ENCODE measurements at places on chromosomes 6 and 20. TPM values are rescaled to one million over a fixed set of nuclear protein-coding genes. Genes with fewer than 3 reads are reported as not detected.

DNA sequence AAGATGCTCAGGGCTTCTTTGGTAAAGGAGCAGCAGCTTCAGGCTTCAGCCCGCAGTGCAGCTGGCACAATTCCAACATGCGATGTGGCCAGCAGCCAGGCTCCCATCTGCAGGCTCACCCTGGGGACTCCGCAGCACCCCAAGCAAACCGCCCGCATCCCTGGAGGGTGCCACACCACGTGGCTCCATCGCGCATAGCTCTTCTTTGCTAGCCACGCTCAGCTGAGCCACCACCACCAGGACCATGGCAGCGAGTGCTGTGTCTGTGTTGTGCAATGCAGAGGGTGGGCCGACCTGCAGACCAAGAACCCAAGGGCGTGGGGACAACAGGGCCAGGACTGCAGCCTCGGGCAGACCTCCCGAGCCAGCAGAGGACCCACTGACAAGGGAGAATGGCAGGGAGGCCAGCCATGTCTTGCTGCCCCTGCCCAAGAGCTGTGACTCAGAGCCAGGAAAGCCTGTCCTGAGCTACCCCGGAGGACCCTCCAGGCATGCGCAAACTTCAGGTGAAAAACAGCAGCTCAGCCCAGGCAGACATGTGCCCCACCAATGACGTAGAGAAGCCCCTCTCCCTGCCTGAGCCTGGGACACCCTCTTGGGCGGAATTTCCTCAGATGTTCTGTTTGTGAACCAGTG, 87.8 kb downstream of the GINS1 start:
- no peaks in the 10 kb centered on the region for H3K4me1 ChIP-seq
- no peak overlapping the region for H3K27ac ChIP-seq
- H3K27me3 ChIP-seq: no peaks in the 10 kb centered on the region
- H3K4me3 ChIP-seq: no peak overlapping the region

DNA sequence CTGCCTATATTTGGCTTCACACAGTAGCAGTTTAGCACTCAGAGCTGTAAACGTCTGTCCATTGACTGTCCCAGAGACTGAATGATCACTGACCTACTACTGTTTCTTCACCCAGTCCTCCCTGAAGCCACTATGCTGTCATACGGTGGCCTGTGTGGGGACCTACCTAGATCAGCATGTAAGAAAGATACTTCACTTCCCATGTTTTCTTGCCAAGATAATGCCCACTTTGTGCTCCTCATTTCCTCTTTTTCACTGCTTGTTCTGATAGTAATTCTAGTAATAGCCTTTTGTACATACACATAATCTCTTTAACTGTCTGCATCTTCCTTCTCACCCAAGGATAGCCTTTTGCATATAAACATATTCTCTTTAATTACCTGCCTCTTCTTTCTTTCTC, 109.9 kb upstream of the TIAM2 start:
- H3K4me3 ChIP-seq: no peak overlapping the region
- no peaks in the 10 kb centered on the region for H3K4me1 ChIP-seq
- H3K27ac ChIP-seq: no peak overlapping the region

- H3K27me3 ChIP-seq: no peaks in the 10 kb centered on the region
- peak overlapping the region; percentile 94 for H3K27ac ChIP-seq
- H3K4me3 ChIP-seq: peak overlapping the region; percentile 87
- no peaks in the 10 kb centered on the region for H3K4me1 ChIP-seq
- DNase-seq: no peak
- H3K36me3 ChIP-seq: no peaks in the 10 kb centered on the region
Measured at GRCh38 chr6:100881707-100882040, 545 bp upstream of the ASCC3 start.

The FUT9 gene
- 2.8 TPM for total RNA-seq

The PRL gene
- 0.29 TPM for total RNA-seq

GRCh38 chr6:116624036-116624805, 7.9 kb downstream of the RSPH4A start:
- no peak overlapping the region for H3K27ac ChIP-seq
- no peak for DNase-seq
- H3K4me3 ChIP-seq: no peak overlapping the region

- DNase-seq: no peak
- no peak overlapping the region for H3K4me3 ChIP-seq
- H3K27ac ChIP-seq: no peak overlapping the region
- H3K27me3 ChIP-seq: no peaks in the 10 kb centered on the region
- no peaks in the 10 kb centered on the region for H3K36me3 ChIP-seq
- no peaks in the 10 kb centered on the region for H3K4me1 ChIP-seq
Measured at GRCh38 chr6:54624779-54625178, 221.8 kb upstream of the FAM83B start.

Measured in breast epithelium (tissue), 4 donors.